ENCODE measurements at places on chromosomes 3 and 15.

- no peak for DNase-seq
Observed at GRCh38 chr3:34107669-34108068, 309.2 kb downstream of the PDCD6IP start.

DNA sequence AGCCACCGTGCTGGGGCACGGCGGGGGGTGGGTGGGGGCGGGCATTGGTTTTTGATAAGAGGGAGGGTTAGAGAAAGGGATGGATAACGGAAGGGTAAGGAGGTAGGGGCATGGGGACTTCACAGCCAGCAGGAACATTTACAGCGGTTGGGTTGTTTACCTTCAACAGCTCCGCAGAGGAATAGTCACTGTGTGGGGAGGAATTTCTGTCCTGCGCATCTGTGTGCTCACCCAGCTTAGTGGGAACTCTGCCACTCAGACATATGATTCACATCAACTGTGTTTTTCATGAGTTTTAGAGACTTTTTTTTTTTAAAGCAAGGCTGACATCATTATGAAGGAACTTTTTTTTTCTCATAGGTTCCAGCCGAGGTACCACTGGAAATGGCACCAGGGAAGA lies 19.6 kb downstream of the CHRD start:
- no peak for DNase-seq

- DNase-seq, result no peak
Observed at GRCh38 chr15:60635507-60636352, 156.8 kb upstream of the ICE2 start.

- DNase-seq, result no peak
Observed at GRCh38 chr15:68192117-68192516, 13.0 kb downstream of the CALML4 start.

DNA sequence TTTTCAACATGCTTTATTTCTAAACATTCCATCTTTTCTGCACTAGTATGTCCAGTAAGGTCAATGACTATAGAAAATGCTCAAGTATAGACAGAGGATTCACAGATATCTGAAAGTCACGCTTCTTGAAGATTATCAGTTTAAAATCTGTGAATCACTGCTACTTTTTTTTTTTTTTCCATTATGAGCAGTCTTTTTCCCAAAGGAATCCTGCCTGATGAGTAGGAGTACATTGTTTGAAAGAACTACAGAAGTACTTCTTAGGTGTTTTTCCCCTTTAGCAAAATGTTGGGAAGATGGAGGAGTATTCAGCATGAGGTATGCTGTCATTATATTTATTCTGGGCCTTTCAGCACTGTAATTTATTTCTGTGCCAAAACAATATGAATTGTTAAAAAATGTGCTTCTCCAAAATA lies 266.2 kb downstream of the NLGN1 start:
- DNase-seq, result no peak

All from CD4-positive, CD25-positive, alpha-beta regulatory T cell (primary cell).